ENCODE measurements at places on chromosomes 1 and 21.

GRCh38 chr1:160080381-160081100, 797 bp upstream of the KCNJ9 start:
- DNase-seq: no peak

- no peak for DNase-seq
Observed at GRCh38 chr1:8328271-8328670, 10.4 kb downstream of the SLC45A1 start.

GRCh38 chr1:231134624-231135023, 27.2 kb upstream of the TRIM67 start:
- no peak for DNase-seq

DNA sequence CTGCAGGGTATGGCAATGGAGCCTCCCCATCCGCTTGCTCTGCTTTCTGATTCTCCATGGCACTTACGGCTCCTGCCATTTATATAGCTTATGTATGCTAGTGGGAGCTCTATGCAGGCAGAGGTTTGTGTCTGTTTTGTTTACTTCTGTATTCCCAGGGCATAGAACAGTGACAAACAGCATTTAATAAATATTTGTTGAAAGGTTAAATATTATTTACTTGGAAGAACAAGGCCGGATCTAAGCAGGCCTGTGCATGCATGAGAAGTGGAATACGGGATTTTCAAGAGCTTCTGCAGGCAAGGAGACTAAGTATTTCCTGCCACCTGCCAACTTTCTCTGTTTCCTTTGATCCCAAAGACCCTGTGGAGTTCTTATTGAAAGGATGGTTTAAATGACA, 90.7 kb downstream of the XCL2 start:
- no peak for DNase-seq

DNA sequence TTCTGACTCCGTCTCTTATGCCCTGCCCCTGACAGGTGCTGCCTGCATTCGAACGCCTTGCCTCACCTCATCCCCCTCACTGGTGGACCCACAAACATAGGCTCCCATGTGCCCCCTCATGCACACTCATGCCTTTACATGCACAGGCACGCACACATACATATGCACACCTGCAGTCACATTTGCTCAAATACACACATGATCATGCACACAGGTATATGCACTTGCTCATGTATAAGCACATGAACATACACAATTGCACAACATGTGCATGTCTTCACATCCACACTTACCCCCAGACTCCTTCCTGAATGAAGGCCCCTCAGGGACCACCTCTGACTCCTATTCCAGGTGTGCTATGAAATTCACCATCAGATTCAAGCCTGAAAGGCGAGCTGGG, 506.9 kb downstream of the PTPRU start:
- DNase-seq: no peak

DNA sequence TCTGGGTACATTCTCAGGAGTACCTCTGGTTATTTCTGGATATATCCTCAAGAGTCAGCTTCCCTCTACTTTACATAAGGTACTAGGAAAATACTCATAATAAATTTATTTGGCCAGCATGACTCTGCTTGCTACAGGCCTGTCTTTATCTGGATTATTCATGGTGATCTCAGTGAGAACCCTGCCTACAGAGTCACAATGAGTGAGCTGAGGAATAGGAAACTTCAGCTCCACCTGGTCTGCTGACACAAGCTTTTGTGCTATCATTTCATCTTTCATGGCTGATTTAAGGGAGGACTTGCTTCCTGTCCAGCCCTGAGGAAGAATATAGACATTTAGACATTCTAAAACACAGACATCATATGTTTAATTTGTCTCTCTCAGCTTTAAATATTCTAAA, 19.5 kb upstream of the SUCO start:
- no peak for DNase-seq

DNA sequence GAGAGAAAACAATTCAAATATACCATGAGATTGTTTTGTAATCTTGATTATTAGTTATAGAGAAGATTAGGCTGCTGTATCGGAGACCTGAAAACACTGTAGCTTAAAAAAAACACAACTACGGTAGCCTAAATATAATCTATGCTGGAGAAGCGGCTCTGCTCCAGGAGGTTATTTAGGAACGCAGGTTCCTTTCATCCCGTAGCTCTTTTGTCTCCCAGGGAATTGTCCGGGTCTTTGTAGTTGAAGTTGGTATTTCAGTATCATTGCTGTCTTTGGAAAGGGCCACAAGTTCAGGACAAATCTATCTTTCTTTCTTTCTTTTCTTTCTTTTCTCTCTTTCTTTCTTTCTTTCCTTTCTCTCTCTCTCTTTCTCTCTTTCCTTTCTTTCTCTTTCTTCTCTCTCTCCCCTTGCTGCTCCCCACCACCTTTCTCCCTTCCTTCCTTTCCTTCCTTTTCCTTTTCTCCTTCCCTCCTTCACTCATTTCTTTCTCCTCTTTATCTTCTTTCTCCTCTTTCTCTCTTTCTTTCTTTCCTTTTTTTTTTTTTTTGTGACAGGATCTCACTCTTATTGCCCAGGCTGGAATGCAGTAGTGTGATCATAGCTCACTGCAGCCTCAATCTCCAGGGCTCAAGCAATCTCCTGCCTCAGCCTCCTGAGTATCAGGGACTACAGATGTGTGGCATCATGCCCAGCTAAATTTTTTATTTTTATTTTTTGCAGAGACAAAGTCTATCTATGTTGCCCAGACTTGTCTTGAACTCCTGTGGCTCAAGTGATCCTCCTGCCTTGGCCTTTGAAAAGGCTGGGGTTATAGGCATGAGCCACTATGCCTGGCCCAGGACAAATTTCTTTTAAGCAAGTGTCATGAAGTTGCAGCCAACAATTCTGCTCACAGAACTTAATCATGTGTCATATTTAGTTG, 10.9 kb upstream of the NFIA start:
- DNase-seq: no peak

GRCh38 chr1:228402641-228403025, 4.0 kb downstream of the TRIM11 start:
- DNase-seq: no peak

DNA sequence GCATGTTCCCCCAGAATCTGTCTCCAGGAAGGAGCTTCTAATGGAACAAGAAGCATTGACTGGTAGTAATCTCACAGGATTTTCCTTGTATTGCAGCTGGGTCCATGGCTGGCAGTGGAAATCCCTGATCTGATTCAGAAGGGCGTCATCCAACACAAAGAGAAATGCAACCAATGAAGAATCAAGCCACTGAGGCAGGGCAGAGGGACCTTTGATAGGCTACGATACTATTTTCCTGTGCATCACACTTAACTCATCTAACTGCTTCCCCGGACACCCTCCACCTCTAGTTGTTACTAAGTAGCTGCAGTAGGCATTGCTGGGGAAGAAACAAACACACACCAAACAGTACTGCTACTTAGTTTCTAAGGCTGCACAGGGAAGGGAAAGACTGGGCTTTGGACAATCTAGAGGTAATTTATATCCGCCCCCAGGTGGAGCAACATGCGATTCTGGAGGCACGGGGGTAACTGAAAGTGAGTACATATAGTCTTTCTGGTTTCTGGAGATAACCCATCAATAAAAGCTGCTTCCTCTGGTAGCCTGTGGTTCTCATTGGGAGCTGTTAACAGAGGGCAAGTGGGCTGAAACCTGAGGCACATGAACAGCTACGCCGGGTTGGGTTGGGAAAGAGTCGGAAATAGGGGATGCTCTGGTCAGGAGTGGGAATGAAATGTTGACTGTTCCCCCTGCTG, 837 bp upstream of the USP21 start:
- DNase-seq: no peak

- no peak for DNase-seq
Observed at GRCh38 chr1:85822696-85823095, 114.5 kb upstream of the ZNHIT6 start.

GRCh38 chr1:88289401-88290102, 394.5 kb upstream of the PKN2 start:
- no peak for DNase-seq

DNA sequence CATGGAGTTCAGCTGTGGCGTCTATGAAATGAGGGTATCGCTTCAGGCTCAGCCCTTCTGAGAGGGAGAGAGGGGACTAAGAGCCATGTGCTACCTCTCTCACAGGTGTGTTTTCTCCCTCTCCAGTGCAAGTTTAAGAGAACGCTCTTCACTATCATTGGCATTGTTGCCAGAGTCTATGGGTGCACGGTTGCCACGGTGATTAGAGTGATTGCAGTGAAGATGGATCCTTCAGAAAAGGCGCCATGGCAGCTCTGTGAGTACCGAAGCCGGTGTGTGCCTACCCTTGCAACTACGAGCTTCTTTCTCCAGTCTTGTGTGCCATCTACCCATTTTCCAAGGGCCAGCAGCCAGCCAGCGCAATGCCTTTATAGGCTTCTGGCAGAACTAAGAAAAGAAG, 290.5 kb downstream of the OMA1 start:
- no peak for DNase-seq

- DNase-seq: no peak
Observed at GRCh38 chr21:36691555-36692041, 7.3 kb upstream of the SIM2 start.

- DNase-seq: no peak
Observed at GRCh38 chr1:115252585-115252984, 85.5 kb downstream of the NGF start.

GRCh38 chr1:186623551-186623950, 56.7 kb downstream of the PTGS2 start:
- no peak for DNase-seq

- DNase-seq: no peak
Observed at GRCh38 chr1:42482635-42483153, 19.6 kb downstream of the CCDC30 start.

DNA sequence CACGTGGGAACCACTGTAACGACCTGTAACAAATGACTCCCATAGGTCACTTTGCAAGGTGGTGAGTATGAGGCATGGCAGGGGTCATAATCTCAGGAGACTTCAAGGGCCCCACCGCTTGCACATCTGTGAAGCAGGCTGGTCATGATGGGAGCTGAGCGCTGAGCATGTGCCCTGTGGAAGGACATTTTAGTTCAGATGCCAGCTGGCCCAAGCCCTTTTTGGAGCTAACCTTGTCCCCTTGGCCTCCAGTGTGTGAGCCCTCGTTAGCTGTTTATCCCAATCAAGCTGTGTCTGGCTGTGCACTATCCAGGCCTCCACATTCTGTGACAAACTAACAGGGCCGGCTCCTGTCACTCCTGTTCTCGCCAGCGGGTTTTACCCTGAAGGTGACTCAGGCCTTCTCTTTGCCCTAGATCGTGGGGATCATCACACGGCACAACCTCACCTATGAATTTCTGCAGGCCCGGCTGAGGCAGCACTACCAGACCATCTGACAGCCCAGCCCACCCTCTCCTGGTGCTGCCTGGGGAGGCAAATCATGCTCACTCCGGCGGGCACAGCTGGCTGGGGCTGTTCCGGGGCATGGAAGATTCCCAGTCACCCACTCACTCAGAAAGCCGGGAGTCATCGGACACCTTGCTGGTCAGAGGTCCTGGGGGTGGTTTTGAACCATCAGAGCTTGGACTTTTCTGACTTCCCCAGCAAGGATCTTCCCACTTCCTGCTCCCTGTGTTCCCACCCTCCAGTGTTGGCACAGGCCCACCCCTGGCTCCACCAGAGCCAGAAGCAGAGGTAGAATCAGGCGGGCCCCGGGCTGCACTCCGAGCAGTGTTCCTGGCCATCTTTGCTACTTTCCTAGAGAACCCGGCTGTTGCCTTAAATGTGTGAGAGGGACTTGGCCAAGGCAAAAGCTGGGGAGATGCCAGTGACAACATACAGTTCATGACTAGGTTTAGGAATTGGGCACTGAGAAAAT, 7.6 kb downstream of the NPPA start:
- DNase-seq: no peak

DNA sequence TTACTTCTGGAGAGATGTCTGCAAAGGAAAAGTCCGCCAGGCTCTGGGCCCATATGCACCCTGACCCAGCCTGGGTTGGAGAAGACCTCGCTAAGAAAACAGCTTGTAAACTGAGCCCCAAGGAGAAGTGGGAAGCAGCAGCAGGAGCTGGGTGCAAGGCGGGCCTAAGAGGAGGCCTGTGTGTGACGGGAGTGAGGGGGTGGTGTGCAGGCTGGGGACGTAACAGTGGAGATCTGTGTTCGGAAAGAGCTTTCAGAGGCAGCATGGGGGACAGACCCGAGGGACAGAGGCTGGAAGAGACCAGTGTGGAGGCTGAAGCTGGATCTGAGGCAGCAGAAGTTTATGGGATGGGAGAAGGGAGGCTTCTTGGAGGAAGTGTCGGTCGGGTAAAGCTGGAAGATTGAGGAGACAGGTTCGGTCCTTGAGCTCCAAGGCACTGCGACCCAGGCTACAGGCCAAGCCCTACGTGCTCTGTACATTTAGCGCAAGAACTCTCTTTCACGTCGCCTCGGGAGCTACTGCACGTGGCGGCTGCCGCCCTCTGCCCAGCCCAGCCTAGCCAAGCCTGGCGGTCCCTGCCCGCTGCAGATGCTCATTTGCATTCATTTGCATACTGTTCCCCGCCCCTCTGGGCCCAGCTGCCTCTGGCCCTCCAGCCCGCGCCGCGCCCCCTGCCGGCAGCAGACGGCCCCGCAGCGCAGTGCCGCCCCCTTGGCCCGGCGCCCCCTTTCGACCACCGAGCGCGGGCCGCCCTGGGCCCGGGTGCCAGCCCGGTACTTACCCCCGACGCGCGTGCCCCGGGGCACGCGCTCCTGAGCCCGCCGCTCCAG, 6.3 kb downstream of the HPCA start:
- DNase-seq: peak; percentile 69

DNA sequence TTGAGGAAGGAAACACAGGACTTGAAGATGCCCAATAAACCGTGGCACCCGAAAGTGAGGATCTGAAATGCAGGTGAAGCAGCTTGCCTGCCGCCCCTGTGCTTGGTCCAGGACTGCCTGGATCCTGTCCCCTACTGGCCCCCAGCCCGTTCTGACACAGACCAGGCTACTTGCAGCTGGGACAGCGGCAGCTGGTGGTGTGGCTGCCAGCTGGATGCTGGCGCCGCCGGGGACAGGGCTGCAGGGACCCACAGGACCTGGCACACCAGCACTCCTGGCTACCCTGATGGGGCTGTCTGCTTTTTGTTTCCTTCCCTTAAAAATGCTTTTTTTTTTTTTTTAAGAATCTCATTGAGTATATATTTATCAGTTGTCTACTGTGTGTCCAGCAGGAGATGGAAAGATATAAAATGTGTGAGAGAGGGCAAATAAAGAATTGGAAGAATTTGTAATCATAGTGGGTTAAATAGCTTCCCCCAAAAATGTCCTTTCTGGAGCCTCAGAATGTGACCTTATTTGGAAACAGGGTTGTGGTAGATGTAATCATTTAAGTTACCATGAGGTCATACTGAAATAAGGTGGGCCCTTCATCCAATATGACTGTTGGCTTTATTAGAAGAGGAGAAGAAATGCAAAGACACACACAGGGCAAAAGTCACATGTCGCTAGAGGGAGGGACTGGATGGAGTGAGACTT, 165.6 kb downstream of the DSCAM start:
- no peak for DNase-seq

GRCh38 chr1:174204697-174205308, 45.5 kb downstream of the RABGAP1L start:
- DNase-seq: no peak

GRCh38 chr21:8993943-8994639, 1527.3 kb upstream of the TPTE start:
- no peak for DNase-seq

Measured in GM12891 (cell line).